ENCODE measurements at places on chromosomes 13 and 19.

DNA sequence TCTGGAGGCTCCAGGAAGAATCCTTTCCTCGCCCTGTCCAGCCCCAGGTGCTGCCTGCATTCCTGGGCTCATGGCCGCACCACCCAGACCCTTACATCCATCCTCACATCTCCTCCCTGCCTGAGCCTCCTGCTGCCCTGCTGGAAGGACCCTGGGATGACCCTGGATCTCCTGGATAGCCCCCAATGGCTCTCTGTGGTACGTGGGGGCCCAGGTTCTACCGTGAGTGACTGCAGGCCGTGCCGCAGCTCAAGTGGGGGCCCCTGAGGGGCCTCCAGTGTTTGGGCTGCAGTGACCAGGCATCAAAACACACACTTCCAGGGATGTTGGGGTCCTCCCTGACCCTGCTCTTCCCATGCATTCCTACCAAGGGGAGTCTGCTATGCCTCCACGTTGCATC lies 8.3 kb upstream of the MCF2L start:
- no peak for DNase-seq

- no peak for DNase-seq
These were observed 127.4 kb downstream of the SLITRK5 start for GRCh38 chr13:87798536-87798935.

- peak; percentile 32 for DNase-seq
These were observed 122.3 kb downstream of the ATP8A2 start for GRCh38 chr13:25493931-25494640.

DNA sequence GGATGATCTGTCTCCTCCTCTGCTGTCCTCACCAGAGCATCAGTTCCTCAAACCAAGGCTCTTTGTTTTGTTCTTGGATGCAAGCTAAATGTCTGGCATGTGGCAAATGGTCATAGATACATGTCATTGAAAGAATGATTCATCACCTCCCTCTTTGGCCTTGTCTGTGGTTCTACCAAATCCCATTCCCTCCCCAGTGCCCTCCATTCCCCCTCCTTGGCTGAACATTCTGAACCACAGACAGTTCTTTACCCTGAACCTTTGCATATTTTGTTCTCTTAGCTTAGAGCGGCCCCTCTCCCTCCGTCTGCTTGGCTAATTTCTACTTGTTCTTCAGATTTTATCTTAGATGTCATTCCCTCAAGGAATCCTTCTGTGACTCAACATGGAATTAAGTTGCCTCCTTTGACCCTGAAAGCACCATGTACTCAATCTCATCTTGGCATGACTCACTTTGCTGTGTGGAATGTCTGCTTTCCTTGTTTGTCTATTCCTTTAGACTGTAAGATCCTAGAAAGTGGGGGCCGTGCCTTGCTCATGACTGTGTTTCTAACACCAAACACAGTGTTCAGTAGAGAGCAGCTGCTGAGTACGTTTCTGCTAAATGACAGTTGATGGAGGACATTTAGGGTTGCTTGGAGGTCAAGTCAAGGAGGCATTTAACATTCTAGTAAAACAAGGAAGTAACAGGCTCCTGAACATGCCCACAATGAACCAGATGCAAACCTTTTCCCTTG lies 8.1 kb downstream of the ALOX5AP start:
- DNase-seq, result no peak

DNA sequence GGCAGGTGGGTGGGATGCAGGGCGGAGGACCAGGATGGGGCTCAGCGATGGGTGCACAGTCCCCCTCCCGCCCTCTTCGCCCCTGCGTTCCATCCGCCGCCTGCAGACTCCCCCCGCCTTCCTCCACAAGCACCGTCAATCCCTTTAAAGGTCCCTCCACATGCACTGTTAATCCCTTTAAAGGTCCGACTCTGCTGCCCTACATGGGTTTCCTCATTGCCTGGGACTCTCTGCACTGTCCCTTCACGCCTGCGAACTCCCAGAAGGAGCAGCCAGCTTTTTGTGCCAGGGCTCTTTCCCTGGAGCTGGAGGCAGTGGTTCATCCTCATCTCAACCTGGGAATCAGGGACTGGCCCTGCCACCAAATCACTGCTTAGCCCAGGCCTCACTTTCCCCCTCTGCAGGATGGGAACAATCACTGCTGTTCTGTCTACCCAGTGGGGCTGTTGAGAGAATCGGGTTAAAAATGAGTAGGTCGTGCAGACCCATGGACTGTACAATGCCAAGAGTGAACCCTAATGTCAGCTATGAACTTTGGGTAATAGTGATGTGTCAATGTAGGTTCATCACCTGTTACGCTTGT lies 20.4 kb downstream of the ZNF574 start:
- no peak for DNase-seq

GRCh38 chr13:25881136-25881926 lies 170.5 kb downstream of the SHISA2 start:
- no peak for DNase-seq

GRCh38 chr13:76225815-76226489 lies 589.8 kb downstream of the LMO7 start:
- DNase-seq, result no peak

DNA sequence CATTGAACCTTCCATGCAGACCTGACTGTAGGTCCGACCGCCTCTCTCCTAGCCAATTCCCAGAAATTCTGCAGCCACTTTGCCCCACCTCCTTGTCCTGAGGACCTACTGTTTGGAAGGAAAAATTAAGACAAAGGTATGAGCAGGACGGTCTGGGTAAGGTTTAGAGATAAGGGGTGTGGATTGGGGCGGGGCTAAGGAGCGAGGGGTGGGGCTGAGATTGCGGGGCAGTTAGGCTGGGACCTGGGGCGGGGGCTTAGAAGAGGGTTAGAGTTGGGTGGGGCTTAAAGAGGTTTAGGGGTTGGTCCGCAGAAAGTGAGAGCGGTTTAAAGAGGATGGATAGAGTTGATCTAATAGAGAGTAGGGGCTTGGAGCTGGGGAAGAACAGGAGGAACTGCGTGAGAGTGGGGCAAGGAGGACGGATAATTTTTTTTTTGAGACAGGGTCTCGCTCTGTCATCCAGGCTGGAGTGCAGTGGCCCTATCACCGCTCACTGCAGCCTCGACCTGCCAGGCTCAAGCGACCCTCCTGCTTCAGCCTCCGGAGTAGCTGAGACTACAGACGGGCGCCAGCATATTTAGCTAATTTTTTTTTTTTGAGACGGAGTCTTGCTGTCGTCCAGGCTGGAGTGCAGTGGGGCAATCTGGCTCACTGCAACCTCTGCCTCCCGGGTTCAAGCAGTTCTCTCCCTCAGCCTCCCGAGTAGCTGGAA lies 1.7 kb upstream of the ZNF865 start:
- no peak for DNase-seq

GRCh38 chr13:75744127-75744526 lies 108.0 kb downstream of the LMO7 start:
- no peak for DNase-seq

- DNase-seq, result no peak
These were observed 1.9 kb downstream of the SCEL start for GRCh38 chr13:77537289-77537919.

DNA sequence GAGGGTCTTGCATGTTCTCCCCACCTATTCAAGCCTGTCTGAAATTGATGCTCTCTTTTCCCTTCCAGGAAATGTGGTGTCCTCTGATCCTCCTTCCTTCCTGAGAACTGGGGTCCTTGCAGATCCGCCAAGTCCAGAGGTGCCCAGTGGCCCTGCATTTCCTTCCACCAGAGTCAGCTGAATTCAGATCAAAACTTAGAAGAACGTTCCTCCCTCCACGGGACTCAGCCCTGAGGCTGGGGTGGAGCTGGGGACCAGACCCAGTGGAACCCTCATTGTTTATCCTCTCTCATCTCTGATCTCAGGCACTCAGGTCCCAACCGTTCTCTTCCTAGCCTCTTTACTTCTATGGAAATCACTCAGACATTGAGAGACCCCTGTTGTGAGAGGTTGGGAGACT lies 477.3 kb downstream of the TSHZ3 start:
- no peak for DNase-seq

DNA sequence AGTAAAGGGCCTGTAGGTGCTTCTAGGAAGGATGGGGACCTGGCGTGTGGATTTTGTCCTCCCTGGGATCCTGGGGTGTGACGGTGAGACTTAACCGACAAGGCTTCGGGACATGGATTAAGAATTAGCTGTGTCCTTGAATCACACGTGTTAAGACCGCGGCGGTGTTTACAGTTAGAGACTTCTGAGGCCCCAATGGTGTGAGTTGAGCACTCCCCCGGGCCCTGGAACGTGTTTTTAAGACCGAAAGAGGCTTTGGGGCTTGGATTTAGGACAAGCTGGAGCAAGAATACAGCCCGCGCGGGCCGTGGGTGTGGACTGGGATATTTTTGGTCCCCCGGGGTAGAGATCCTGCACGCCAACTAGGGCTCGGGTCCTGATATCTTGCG lies 1.2 kb upstream of the SLC27A1 start:
- DNase-seq, result no peak

DNA sequence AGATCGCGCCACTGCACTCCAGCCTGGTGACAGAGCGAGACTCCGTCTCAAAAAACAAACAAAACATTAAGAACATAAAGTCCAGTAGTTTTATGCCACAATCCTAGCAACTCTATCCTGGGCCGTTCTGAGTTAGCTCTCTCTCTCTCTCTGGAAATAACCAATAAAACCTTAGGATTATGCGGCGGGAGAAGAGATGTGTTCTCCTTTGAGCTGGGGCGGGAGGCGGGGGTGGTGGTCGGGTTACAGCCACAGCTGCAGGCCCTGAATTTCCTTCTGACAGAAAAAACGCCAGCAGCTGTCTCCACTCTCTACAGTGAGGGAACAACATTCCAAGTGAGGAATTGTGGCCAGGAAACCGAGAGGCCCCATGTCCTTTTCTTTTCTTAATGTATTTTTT lies 9.1 kb upstream of the PNMA8A start:
- DNase-seq, result no peak

DNA sequence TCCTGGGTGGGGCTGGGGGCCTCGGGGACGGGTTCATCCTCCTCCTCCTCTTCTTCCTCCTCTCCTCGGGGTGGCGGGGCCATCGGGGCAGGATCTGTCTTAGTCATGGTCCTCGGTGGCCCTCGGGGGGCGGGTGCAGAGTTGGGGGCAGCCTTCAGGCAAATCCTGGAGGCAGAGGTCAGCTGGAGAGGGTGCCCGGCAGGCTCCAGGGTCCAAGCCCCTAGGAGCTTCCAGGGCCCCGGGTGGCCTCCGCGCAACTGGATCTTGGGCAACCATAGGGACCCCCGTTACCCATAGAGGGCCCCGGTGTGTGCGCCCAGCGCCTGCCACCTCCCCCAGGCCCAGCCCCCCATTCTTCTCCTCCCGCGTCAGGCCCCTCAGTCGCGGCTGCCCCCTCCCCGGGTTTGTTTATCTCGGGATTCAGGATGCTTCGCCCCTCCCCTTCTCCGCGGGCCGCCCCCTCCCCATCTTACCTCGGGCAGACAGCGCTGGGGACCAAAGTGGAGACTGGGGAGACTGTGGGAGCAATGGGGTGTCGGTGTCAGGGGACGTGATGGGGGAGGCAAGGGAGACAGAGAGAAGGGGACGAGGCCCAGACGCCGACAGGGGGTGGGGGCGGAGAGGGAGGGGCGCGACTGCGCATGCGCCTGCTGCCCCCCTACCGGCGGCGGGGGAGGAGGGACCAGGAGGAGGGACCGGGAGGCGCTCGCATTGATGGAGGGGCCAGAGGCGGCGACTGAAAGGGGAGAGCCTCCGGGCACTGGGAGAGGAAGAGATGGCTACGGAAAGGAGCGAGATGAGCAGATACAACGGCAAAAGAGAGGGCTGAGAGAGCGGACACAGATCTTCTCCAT lies at the start of gene CLIP3:
TSS of gene CLIP3 (minus strand) at position 623 of the 854 bp plus-strand sequence. CDS start at position 107, 516 bp downstream.
- DNase-seq, result peak; percentile 17

DNA sequence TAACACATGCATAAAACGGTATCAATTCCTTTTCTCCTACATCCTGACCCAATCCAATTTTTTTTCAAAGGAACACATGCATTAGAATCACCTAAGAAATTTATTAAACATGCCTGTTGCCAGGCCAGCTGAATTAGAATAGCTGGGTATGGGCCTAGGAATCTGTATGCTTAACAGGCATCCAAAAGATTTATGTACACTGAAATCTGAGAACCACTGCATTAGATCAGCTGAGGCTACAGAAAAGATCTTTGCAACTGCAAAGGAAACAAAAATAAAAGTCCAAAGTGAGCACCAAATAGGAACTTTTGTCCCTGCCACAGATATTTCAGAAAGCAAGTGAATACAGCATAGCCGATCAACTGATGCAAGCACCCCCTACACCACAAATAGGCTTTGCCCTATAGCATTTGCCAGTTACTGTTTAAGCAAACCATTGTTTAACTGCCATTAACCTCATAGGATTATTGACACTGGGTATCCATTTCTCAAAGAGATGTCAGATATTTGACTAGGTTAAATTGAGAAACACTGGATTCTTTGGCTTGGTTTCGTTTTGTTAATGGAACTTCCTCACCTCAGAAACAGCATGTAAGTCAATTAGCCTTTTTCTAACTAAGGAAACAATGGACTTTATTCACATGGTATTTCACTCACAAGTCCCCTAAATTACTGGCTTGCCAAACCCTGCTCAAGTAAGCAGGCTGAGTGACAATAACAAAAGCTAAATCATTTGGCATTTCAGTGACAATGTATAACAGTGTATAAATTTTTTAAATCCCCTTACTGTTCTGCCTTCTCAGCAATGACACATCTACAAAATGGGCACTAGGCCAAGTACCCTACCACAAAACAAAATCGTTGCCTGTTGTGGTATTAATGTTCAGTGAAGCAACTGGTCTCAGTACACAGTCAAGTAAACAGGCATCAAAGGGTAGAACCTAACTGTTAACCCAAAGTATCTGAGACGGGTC lies 67.8 kb downstream of the SUCLA2 start:
- peak; percentile 15 for DNase-seq

GRCh38 chr13:98333486-98333885 lies 156.4 kb upstream of the RNF113B start:
- no peak for DNase-seq

DNA sequence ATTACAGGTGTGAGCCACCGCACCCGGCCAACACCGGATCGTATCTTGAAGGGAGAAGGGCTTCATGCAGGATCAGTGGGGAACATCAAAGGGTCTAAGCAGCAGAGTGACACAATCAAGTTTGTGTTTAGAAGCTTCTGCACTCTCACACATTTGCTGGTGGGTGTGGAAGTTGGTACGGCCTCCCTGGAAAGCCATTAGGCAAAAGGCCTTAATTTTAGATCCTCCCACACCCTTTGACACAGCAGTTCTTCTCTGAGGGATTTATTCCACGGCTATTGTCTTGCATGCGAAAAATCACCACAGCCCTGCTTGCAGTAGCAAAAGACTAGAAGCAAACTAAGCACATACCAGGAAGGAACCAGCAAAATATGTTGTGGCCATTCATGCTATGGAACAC lies 18.3 kb upstream of the SLC1A5 start:
- no peak for DNase-seq

DNA sequence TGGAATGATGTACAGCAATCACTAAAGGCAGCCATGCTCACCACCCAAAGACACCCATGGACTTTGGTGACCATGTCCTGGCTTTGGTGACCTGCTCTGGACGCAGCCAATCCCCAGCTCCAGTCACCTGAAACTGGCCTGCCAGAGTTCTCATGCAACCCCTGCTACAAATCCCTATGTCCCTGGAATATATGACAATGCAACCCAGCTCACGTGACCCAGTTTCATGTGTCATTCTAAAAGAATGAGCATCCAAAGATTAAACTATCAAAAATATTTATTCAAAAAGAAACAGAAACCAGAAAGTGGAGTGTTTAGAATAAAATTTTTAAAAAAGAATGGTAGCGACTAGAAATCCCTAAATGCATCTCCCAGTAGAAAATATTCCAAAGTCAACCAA lies 203.3 kb upstream of the IRS2 start:
- no peak for DNase-seq

- DNase-seq, result peak; percentile 48
These were observed 194.5 kb downstream of the KATNAL1 start for GRCh38 chr13:30112602-30113435.
